ENCODE measurements at places on chromosomes 1 and 21.

DNA sequence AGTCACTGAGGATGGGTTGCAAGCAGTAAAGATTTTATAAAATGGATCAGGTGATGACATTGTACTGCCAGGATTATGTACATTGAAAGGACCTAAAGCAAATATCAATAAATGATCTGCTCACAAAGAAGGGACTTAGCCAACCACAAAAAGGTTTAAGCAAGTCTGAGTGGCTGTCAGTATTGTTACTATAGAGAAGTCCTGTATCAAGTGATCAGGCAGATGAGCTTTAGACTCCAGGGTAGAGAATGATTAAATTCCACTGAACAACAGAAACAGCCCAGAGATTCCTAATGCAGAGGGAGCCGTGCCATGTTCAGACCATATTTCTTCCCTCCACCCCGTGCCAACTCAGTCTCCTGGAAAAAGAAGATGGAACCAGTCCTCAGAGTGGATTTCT is 138.9 kb downstream of the SETD4 start:
- H3K27ac ChIP-seq, result no peak overlapping the region
- no peak for DNase-seq
- no peaks in the 10 kb centered on the region for H3K36me3 ChIP-seq

- peaks cover 3% of the 10 kb centered on the region for H3K4me1 ChIP-seq
- peaks cover 9% of the 10 kb centered on the region for H3K36me3 ChIP-seq
- DNase-seq, result no peak
- no peak overlapping the region for H3K4me3 ChIP-seq
Measured at GRCh38 chr1:19333587-19334354, 21.6 kb downstream of the SLC66A1 start.

DNA sequence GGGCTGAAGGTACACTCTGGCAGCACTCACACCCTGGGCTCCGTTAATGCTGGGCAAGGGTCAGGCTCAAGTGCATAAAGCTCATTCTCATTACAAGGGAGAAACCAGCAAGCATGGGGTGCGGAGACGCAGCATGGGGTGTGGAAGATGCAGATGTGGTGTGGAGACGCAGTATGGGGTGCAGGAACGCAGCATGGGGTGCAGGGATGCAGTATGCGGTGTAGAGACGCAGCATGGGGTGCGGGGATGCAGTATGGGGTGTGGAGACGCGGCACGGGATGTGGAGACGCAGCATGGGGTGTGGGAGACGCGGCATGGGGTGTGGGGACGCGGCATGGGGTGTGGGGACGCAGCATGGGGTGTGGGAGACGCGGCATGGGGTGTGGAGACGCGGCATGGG is 390.7 kb downstream of the NPHP4 start:
- no peak overlapping the region for H3K4me3 ChIP-seq
- H3K4me1 ChIP-seq, result no peaks in the 10 kb centered on the region
- no peak overlapping the region for H3K27ac ChIP-seq
- no peaks in the 10 kb centered on the region for H3K36me3 ChIP-seq
- no peak for DNase-seq

DNA sequence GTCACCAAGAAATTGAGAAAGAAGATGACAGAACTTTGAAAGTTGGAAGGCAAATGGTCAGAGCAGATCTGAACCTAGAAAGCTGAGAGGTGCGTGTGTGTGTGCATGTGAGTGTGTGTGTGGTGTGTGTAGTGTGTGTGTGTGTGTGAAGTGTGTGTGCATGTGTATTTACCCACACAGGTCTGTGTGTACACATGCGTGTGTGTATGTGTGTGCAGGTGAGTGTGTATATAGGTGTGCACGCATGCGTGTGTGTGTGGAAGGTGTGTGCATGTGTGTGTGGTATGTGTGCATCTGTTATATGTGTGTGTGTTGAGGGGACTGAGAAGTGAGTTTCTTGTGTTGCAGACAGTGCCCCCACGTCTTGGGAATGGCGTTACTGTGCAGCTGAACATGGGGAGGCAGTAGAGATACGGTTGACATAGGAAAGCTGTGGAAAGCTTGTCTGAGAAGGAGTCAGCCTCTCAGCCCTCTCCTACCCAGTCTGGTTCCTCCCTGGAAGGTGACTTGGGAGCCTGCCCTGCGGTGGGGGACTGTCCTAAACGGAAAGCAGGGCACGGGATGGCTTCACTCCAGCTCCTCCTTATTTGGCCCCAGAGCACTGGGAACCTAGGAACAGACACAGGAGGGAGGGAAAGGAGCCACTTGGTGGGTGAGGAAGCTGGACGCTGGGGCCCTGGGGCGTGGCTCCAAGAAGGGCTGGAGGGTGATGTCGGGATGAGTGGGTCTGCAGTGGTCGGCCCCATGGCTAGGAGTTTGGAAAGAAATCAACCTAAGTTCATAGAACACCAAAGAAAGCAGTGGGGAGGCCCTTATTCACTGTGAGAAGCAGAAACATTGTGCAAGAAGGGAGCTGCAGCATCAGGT is 97.2 kb downstream of the PCBP3 start:
- H3K27me3 ChIP-seq, result peaks cover 2% of the 10 kb centered on the region
- H3K4me1 ChIP-seq, result no peaks in the 10 kb centered on the region
- no peak overlapping the region for H3K27ac ChIP-seq
- DNase-seq, result no peak
- no peak overlapping the region for H3K4me3 ChIP-seq
- H3K36me3 ChIP-seq, result no peaks in the 10 kb centered on the region

- H3K4me1 ChIP-seq, result no peaks in the 10 kb centered on the region
- no peak overlapping the region for H3K27ac ChIP-seq
- no peaks in the 10 kb centered on the region for H3K36me3 ChIP-seq
- H3K4me3 ChIP-seq, result no peak overlapping the region
- no peaks in the 10 kb centered on the region for H3K27me3 ChIP-seq
- no peak for DNase-seq
Measured at GRCh38 chr1:75394386-75395139, 216.4 kb downstream of the SLC44A5 start.

DNA sequence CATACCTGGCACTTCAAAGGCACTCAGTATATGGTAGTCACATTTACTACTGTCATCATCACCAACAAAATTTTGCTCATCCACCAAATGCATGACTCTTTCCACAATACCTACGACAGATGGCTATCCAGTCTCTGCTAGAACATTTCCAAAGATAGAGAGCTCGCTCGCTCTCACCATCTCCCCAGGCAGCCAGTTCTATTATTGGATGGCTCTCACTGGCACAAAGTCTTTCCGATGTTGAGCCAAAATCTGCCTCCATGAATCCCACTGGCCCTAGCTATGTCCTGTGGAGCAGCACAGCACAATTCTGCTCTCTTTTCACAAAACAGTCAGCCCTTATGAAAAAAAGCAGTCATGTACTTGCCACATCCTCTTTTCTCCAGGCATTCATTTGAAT is 102.1 kb downstream of the DAB1 start:
- no peak overlapping the region for H3K4me3 ChIP-seq
- no peak for DNase-seq
- no peaks in the 10 kb centered on the region for H3K36me3 ChIP-seq
- no peaks in the 10 kb centered on the region for H3K4me1 ChIP-seq
- H3K27me3 ChIP-seq, result no peaks in the 10 kb centered on the region

DNA sequence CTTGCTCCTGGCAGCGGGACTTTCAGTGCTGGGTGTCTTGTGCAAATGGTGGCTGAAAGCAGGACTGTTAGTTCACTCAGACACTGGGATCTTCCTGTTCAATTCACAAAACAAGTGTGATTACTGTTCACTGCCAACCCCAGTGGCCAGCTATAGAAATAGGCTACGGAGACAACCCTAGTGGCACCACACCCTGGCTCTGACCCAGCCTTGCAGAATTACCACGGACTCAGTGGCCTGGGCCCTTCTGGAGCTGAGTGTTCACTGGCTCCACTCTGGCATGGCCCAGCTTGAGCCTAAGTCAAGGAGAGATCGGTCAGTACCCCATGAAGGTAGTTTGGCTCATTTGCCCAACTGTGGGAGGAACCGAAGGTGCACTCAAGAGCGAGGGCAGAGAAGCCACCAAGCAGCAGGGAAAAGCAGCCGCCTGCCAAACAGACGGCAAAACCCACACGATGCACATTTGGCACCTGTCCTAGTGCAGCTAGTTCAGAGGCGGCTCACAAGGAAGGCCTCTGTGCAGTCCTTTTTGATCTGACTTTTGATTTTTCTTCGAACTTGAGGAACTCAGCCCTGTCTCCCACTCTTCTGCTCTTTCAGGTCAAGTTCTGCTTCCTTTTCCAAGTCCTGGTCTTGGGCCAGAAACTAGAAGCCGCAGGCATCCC is 5.9 kb downstream of the KIAA2013 start:
- DNase-seq, result peak; percentile 68
- no peak overlapping the region for H3K4me3 ChIP-seq
- H3K27ac ChIP-seq, result no peak overlapping the region
- peaks cover 29% of the 10 kb centered on the region for H3K4me1 ChIP-seq
- peaks cover 33% of the 10 kb centered on the region for H3K36me3 ChIP-seq
- H3K27me3 ChIP-seq, result no peaks in the 10 kb centered on the region

GRCh38 chr1:106846656-106847055 is 209.8 kb upstream of the PRMT6 start:
- no peaks in the 10 kb centered on the region for H3K27me3 ChIP-seq
- H3K4me1 ChIP-seq, result no peaks in the 10 kb centered on the region
- H3K36me3 ChIP-seq, result no peaks in the 10 kb centered on the region
- no peak overlapping the region for H3K4me3 ChIP-seq

DNA sequence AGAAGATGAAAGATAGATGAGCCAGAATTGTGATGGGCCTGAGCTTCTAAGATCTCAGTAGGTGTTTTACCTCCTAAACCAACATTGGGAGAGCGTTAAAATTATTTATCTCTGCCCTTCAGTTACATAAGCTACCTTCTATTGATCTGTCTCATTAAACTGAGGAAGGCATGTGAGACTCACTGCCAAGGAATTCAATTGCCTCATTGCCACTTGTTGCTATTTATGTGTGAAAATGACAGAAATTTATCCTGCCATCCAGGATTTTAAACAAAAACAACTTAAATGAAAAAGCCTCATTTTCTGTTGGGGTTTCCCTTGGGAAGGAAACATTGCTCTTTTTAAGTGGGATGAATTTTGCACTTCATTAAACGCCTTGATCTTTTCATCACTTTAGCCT is 78.7 kb upstream of the RUNX1 start:
- no peak for DNase-seq
- no peak overlapping the region for H3K4me3 ChIP-seq
- no peak overlapping the region for H3K27ac ChIP-seq
- no peaks in the 10 kb centered on the region for H3K4me1 ChIP-seq
- no peaks in the 10 kb centered on the region for H3K27me3 ChIP-seq

DNA sequence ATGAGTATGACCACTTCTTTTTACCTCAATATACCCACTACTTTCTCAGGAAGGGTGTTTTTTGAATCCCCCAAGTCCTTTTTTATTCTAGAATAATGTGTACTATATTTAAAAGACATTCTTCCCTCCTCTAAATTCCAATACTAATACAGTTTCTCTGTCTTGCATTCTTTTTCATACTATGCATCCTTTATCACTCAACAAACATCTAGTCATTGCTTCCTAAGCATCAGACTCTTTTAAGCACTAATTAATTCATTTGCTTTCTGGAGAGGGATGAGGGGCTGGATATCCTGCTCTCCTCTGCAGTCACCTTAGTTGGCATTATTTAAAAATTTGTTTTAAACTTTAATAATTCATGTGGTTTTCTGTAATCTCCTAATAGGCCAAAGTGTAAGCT is 838.8 kb downstream of the KCNT2 start:
- H3K36me3 ChIP-seq, result no peaks in the 10 kb centered on the region
- H3K27ac ChIP-seq, result no peak overlapping the region
- DNase-seq, result no peak
- H3K4me1 ChIP-seq, result no peaks in the 10 kb centered on the region
- no peak overlapping the region for H3K4me3 ChIP-seq

- peak; percentile 18 for DNase-seq
- no peak overlapping the region for H3K4me3 ChIP-seq
- no peaks in the 10 kb centered on the region for H3K36me3 ChIP-seq
Measured at GRCh38 chr1:9649769-9650168, 1.8 kb upstream of the PIK3CD start.

DNA sequence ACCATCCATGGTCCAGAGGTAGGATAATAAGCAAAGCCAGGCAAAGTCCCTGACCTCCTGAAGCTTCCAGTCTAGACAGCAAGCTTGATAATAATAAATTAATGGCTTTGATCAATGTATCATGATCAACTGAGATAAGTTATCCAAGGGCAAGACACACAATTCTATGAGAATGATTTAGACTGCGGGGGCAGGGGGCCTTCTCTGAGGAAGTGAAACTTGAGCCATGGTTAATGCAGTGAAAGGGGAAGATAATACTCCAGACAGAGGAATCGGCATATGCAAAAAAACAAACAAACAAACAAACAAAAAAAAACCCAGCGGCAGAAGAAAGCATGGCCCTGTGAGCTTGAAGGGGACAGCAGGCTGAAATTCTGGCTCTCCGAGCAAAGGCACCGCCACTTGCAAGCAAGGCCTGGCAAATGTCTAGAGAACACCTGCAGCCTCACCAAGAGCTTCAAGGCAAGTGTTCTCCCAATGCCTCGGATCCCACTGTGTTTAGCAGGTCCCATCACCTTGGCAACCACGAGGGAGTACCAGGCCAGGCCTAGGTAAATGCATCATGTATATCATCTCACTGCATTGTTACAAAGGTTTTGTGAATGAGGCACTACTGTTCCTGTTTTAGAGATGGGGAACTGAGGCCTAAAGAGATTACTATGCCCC is 24.9 kb downstream of the CSMD2 start:
- H3K36me3 ChIP-seq, result no peaks in the 10 kb centered on the region
- no peaks in the 10 kb centered on the region for H3K4me1 ChIP-seq
- H3K27ac ChIP-seq, result no peak overlapping the region
- DNase-seq, result no peak
- no peaks in the 10 kb centered on the region for H3K27me3 ChIP-seq
- H3K4me3 ChIP-seq, result no peak overlapping the region

GRCh38 chr1:31580891-31581603 is 4.7 kb downstream of the TINAGL1 start:
- H3K36me3 ChIP-seq, result peaks cover 18% of the 10 kb centered on the region
- no peak overlapping the region for H3K4me3 ChIP-seq
- peak overlapping the region; percentile 40 for H3K27ac ChIP-seq
- no peaks in the 10 kb centered on the region for H3K27me3 ChIP-seq
- H3K4me1 ChIP-seq, result peaks cover 57% of the 10 kb centered on the region

GRCh38 chr1:244448279-244449036 is 3.3 kb downstream of the ADSS2 start:
- no peaks in the 10 kb centered on the region for H3K27me3 ChIP-seq
- H3K27ac ChIP-seq, result peak overlapping the region; percentile 36
- no peak overlapping the region for H3K4me3 ChIP-seq
- peaks cover 9% of the 10 kb centered on the region for H3K36me3 ChIP-seq

DNA sequence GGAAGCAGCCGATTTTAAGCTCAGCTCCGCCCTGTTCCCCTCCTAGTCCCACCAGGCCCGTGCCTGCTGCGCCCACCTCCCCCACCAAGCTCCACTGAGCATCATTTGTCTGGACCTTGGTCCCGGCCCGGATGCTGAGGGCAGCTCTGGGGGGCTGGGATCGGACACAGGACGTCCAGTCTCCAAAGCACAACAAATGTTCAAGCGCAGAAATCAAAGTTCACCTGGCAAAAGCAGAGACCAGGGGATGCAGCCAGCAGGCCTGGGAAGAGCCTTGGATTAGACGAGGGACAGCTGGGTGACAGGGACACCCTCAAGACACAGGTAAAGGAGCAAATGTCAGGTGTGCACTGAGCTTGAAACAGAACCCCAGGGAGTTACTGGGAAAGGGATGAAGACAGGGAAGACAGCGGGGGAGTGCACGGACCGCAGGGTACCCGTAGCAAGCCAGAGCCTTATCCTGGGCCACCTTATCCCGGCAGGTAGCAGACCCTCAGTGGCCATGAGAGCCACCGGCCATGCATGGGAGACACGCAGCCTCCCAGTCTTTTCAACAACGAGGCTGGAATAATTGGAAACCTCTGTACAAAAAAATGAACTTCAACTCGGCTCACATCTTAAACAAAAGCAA is 22.2 kb upstream of the TMEM52 start:
- no peak overlapping the region for H3K27ac ChIP-seq
- peaks cover 5% of the 10 kb centered on the region for H3K27me3 ChIP-seq
- no peak for DNase-seq

- no peak overlapping the region for H3K27ac ChIP-seq
- no peak for DNase-seq
- no peaks in the 10 kb centered on the region for H3K36me3 ChIP-seq
Measured at GRCh38 chr1:178243119-178243518, 149.2 kb downstream of the RASAL2 start.

Measured in osteoblast (primary cell).